Muscle of leg (tissue), 16 donors: ENCODE measurements at places on chromosomes 3 and 15.
A peak's percentile ranks its signal among the peaks of the same experiment; 100 is the strongest.

GRCh38 chr3:159831466-159831865 is 157.2 kb upstream of the IL12A start:
- DNase-seq = no peak

- no peak for DNase-seq
Measured at GRCh38 chr15:34014556-34014955, 24.4 kb downstream of the AVEN start.

DNA sequence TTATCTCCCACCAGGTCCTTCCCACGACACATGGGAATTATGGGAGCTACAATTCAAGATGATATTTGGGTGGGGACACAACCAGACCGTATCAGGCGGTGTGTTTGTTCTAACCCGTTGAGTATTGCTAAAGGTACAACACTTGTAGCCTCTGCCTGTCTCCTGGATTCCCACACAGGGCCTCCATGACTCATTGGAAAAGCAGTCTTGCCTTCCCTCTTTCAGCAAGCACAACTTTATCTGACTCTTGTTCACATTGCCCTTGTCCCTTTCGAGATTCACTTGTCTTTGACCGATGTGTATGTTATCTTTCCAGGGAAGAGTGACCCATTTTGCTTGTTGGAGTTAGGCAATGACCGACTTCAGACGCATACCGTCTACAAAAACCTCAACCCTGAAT is 152.3 kb downstream of the MCTP2 start:
- no peak for DNase-seq

- peak; percentile 61 for DNase-seq
Measured at GRCh38 chr3:53682807-53683206, 163.4 kb downstream of the CHDH start.
